CD14-positive monocyte (primary cell): ENCODE measurements at places on chromosomes 7 and 10. TPM values are rescaled to one million over a fixed set of nuclear protein-coding genes. Genes with fewer than 3 reads are reported as not detected.

DNA sequence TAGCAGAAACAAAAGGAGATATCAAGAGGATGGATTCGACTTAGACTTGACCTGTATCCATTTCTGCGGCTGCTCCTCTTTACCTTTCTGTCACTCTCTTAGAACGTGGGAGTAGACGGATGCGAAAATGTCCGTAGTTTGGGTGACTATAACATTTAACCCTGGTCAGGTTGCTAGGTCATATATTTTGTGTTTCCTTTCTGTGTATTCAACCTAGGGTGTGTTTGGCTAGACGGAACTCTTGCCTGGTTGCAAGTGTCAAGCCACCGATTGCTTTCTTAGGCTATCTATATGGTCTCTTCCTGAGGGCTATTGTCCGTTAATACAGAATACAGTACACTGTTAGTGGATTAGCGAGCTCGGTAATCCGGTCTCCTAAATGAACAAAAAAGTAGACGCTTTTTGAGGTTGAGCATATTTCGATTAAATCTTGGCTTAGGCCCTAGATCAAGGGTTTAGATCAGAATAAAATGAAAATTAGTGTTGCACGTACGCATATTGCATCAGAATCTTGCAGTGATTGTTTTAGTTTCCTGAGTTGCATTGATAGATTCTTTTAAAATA, 1.2 kb downstream of the PTEN start:
- H3K27ac ChIP-seq, result peak overlapping the region; percentile 93
- H3K27me3 ChIP-seq, result no peaks in the 10 kb centered on the region
- H3K36me3 ChIP-seq, result no peaks in the 10 kb centered on the region

DNA sequence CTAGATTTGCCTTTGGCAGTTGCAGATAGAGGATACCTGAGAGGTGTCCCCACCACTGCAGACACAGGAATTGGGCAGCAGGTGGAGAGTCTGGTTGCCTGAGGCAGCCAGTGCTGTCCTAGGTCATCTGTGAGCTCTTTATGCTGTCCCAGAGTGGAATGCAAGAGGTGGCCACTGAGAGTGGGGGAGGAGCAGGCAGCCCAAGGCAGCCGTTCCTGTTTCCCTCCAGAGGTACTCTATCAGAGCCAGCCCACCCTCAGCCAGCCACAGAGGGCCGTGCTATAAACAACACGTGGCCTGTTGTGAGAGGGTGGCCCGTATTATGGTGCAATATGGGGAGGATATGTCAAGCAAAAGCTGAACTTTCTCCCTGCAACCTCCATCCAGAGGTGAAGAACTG, 8.5 kb downstream of the LRRC18 start:
- H3K27me3 ChIP-seq, result no peaks in the 10 kb centered on the region
- no peak overlapping the region for H3K4me3 ChIP-seq
- DNase-seq, result no peak
- H3K4me1 ChIP-seq, result no peaks in the 10 kb centered on the region
- peaks cover 36% of the 10 kb centered on the region for H3K36me3 ChIP-seq

DNA sequence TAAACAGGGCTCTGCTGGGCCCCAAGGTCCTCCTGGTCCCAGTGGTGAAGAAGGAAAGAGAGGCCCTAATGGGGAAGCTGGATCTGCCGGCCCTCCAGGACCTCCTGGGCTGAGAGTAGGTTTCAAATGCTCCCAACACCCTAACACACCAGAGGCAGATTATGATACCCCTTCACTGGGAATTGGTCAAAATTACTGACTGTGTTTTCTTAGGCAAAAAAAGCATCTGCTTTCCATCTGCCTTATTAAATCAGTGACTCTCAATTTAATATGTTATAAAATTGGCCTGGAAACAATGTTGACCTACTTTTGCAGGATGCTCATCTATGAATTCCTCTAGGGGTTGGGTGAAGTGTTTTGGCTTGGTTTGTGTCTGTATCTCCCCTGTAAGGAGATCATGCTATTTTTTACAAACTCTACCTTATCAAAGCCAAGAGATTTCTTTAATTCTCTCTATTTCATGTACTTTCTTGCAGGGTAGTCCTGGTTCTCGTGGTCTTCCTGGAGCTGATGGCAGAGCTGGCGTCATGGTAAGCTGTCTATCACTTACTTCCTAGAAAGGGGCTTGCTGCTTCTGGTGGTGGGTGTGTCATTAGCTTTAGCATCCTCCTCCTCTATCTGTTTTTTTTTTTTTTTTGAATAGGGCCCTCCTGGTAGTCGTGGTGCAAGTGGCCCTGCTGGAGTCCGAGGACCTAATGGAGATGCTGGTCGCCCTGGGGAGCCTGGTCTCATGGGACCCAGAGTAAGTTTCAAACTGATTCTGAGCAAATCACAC, 15.9 kb downstream of the COL1A2 start:
- DNase-seq, result no peak
- H3K27ac ChIP-seq, result no peak overlapping the region
- no peaks in the 10 kb centered on the region for H3K36me3 ChIP-seq
- no peaks in the 10 kb centered on the region for H3K4me1 ChIP-seq

DNA sequence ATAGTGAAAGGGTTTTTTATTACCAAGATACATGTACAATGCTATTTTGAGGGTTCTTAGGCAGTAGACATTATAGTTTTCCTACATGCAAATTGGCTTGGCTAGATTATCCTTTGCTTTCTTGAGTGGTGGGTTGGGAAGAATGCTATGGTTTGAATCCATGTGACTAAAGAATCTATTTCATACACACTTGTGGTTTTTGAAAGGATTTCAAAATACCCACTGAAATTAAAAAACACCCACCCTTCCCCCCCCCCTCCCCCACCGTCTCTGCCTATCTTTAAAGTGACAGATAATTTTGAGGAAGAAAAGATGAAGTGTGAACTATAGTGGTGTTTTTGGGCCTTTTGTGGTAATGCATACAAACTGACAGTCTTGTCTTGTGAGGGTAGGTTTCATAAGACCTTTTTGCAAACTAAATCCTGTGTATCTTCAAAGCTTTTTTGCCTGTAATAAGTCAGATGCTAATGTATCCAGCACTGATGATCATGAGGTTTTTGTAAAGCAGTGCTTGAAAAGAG, 90.9 kb downstream of the TPST1 start:
- no peaks in the 10 kb centered on the region for H3K27me3 ChIP-seq
- peaks cover 30% of the 10 kb centered on the region for H3K4me1 ChIP-seq
- DNase-seq, result peak; percentile 38
- H3K27ac ChIP-seq, result peak overlapping the region; percentile 80

GRCh38 chr10:88537322-88537721, 45.8 kb downstream of the RNLS start:
- DNase-seq, result no peak
- no peaks in the 10 kb centered on the region for H3K36me3 ChIP-seq
- no peaks in the 10 kb centered on the region for H3K4me1 ChIP-seq
- no peak overlapping the region for H3K4me3 ChIP-seq
- H3K27me3 ChIP-seq, result no peaks in the 10 kb centered on the region

DNA sequence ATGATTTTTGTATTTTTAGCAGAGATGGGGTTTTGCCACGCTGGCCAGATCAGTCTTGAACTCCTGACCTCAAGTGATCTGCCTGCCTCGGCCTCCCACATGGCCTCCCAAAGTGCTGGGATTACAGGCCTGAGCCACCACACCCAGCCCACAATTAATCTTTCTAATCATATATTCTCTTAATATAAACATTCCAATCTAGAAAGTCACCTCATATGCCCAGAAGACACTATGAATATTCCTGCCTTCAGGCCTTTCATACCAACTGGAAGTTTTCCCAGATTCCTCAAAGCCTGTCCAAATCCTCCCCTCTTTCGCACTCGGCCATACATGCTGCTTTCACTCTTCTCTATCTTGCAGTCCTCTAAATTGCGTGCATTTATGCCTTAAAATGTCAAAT, 32.6 kb downstream of the PDZD8 start:
- peaks cover 27% of the 10 kb centered on the region for H3K4me1 ChIP-seq
- no peaks in the 10 kb centered on the region for H3K27me3 ChIP-seq
- H3K27ac ChIP-seq, result peak overlapping the region; percentile 34
- H3K4me3 ChIP-seq, result no peak overlapping the region
- DNase-seq, result no peak

GRCh38 chr10:71090801-71091200, 121.6 kb upstream of the UNC5B start:
- no peak overlapping the region for H3K4me3 ChIP-seq
- H3K27me3 ChIP-seq, result no peaks in the 10 kb centered on the region
- DNase-seq, result peak; percentile 1
- H3K4me1 ChIP-seq, result no peaks in the 10 kb centered on the region
- H3K27ac ChIP-seq, result no peak overlapping the region

DNA sequence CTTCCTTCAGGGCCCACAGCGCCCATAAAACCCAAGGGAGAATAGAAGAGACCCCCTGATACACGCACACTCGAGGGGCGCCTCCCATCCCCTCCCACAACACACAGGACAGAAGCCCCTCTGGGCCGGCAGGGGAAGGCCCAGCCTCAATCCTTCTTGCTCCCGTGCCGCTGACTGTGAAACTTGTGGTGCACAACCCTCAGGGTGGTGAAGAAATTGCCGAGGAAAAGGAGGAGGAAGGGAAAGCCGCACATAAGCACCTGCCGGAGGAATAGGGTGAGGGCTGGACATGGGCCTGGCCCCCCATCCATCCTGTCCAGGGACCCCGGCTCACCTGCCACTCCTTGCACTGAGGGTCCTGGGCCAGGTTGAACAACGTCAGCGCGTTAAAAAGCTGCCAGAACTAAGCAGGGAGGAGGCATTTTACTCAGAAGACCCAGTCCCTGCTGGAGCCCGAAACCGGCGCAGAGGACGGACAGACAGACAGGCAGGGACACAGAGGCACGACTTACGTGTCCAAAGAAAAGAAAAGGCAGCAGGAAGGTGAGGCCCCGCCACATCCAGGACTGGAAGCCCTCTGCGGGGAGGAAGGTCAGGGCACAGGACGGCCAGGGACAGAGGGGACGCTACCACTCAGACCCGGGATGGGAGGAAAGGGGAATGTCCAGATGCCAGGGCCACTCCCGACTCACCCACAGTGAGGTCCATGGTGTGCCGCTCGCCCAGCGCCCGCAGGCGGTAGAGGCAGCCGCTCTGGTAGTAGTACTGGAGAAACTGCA, 7.2 kb downstream of the TMEM120A start:
- no peak for DNase-seq
- H3K4me1 ChIP-seq, result no peaks in the 10 kb centered on the region
- no peak overlapping the region for H3K4me3 ChIP-seq
- H3K36me3 ChIP-seq, result peaks cover 61% of the 10 kb centered on the region

Gene PLPP4
- polyA plus RNA-seq, result not detected in 2 replicates
